ENCODE measurements at places on chromosomes 7 and 10.
A peak's percentile ranks its signal among the peaks of the same experiment; 100 is the strongest.

DNA sequence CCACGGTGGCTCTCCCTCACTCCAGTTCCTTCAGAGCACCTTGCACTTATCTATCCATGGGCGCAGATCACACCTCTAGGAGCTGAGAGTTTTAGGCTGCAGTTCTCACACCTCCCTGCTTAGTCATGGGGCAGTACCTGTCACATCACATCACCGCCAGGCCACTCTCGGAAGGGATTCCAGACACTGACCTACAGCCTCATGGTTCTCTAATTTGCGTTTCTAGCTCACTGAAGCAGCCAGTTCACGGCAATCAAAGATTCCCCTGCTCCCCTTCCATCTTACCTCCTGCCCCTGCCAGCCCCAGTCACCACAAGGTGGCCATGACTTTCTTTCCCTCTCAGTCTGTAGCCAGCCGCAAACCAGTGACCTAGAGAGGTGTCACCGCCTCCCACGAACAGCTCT lies 34.2 kb downstream of the ADRB1 start:
- DNase-seq, result no peak

GRCh38 chr7:101556453-101556968 lies 72.6 kb downstream of the MYL10 start:
- DNase-seq, result no peak

- DNase-seq, result no peak
Measured at GRCh38 chr7:35454575-35455385, 200.9 kb upstream of the TBX20 start.

DNA sequence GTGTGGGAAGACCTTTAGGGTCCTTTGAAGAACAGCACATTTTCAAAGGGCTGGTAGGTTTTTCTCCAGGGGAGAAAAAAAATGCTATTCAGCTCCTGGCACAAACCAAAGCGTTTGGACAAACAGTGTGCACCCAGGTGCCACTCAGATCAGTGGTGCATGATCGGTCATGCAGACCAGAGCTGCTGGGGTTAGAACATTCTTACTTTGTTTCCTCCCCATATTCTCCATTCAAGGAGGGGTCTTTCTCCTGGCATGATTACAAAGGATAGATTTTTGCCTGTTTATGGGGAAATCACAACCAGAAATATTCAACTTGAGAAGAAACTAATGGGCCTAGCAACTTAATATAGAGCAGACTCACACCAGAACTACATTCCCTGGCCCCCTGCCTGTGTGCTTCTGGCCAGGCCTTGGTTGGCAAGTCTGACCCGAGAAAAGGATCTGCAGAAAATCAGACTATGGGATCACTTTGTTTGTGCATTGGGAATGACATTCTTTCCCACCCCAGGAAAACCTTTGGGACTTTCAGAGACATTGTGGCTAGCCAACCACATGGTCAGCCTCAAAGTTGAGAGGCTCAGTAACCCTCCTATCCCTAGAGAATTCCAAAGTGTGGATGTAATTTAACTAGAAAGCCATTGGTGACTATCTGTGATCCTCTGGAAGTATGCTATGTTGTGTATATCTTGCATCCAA lies 82.3 kb upstream of the FGL2 start:
- no peak for DNase-seq

- DNase-seq, result no peak
Measured at GRCh38 chr7:107890493-107890961, 456 bp upstream of the DLD start.

DNA sequence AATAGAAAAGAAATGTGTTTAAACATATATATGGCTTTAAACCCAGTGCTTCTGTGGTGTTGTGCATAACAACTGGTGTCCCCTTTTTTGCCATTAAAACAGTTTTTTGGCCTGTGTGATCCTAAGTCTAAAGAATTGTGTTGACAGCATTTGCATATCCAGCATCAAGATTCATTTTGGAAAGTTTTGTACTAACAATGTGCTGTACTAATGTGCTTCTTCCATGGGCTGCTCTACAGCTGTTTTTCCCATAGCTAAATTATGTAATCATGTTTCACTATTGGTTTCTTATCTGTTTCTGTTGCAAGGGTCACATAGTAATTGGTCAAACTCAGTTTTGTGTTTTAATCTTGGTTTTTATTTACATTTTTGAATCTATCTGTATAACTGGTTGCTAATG lies 5.5 kb downstream of the CNNM2 start:
- DNase-seq, result no peak

DNA sequence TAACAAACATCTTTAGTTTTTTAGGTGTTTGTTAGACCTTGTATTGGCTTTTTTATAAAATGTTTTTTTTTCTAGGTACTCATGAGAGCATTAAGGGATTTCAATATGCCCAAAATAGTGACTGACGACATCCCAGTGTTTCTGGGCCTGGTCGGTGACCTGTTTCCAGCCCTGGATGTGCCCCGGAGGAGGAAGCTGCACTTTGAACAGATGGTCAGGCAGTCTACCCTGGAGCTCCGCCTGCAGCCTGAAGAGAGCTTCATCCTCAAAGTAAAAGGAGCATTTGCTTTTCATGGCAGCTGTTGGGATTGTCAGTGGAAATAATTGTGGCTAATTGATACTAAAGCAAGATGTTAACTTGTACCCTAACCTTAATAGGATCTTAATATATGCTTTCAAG lies 161.5 kb downstream of the DNAH11 start:
- DNase-seq, result no peak

DNA sequence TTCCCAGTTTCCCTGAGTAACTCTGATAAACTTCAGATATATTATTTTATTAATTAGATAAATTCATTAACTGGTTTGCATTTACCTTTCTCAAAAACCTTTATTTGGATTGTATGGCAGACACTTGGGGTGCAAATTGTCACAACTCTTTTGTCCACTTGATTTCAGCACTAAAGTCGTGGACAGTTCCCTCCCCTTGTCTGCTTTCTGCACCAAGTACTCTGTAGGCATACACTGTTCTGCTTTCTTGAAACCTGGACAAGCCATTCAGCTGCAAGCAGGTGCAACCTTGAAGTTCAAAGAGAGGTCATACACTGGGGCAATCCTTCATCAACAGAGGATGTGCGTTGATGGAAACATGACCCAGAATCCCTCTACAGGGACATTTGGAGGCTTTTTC lies 162.9 kb downstream of the ARL5B start:
- DNase-seq, result no peak

DNA sequence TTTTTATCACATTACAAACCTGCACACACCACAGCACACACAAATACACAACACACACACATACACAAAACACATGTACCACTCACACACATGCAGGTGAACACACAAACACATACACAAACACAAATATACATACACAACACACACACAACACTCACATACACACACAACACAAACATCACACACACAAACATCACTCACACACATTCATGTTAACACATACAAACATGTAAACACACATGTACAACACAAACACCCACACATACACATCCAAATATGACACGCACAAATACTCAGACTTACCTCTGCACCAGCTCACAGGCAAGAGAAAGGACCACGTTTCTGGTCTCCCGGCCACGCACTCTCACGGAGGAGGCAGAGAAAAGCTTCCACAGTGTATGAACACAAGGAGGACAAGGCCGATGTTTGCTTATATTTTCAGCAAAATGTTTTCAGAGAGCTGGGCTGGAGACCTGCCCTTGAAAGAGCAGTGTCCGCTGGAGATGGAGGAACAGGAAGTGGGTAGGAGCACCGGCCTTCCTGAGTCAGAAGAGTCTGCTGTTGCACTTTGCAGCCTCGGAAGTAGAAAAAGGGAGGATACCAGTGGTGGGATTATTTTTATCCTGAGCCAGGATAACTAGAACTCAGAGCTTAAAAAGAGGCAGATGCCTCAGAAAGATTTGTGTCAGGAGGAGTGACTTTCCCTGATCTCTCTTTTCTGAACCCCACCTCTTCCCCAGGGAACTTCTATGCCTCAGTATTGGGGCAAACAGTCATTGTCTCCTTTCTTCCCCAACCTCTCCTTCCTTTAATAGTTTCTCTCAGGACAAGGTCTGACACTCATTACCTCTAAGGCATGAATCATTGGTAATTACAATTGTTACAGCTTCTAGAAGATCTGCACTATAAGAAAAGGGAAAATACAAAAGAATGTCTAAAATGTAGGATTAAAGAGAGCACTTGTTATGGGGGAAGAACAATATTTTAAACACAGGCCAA lies at the start of gene GIMAP6:
Gene GIMAP6 (minus strand): TSS at position 520 of the 999 bp plus-strand sequence. CDS start 2,243 bp downstream, outside the sequence.
- peak; percentile 25 for DNase-seq

DNA sequence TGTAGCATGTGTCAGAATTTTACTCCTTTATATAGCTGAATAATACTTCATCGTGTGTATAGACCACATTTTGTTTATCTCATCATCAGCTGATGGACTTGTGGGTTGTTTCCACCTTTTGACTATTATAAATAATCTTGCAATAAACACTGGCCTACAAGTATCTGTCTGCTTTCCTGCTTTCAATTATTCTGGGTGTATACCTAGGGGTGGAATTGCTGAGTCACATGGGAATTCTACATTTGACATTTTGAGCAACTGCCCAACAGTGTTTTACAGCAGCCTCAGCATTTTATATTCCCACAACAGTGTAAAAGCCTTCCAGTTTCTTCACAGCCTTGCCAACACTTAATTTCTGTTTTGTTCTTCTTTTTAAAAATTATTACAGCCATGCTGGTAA lies 200.3 kb upstream of the PRSS1 start:
- DNase-seq, result no peak

DNA sequence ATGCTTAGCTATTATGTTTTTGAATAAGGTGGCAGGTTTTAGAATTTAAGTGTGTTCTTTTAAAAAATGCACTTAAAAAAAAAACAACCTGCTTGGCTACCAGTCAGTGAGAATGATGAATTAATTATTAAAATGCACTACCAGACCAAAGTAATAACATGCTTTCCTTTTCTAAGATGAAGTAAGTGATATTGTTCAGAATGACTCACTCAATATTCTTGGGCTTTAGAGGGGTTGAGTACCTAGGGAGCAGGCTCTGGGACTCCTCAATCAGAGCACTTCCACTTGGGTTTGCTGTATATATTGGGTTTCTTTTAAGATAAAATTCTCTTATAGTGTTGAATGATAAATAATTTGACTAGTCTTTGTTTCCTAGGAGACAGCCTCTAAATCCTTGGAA lies 8.6 kb downstream of the STAM start:
- DNase-seq, result no peak

DNA sequence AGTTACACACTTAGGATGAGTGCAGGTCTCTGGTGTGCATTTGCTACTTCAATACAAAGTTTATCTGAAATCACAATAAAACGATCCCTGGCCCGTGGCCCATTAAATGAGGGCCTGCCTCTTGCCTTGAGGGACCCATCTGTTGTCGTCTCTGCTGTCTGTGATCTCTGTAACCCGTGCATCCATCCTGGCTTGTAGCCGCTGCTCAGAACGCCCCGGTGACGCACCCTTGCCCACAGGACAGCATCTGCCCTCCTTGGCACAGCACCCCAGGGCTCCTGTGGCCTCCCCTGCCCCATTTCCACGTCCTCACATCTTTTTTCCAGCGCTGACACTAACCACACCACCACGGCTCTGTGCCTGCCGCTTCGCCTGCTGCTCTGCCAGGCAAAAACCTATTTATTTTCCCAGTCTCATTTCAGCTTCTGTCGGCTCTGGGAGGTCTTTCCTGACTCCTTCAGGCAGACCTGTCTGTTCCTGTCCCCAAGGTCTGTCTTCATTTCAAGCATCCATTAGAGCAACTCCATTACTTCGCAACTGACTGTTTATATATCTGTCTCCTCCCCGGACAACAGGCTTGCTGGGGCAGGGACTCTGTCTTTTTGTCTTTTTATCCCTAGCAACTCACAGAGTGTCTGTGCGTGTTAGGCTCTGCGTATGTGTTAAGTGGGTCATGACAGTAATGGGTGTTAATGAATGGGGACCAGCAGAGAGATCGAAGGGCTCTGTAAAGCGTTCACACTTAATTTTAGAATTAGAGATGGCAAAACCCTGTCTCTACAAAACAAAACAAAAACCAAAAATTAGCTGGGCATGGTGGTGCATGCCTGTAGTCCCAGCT lies 16.4 kb downstream of the CARD11 start:
- no peak for DNase-seq

- no peak for DNase-seq
Measured at GRCh38 chr10:104639590-104640338, 1.3 kb upstream of the SORCS3 start.

DNA sequence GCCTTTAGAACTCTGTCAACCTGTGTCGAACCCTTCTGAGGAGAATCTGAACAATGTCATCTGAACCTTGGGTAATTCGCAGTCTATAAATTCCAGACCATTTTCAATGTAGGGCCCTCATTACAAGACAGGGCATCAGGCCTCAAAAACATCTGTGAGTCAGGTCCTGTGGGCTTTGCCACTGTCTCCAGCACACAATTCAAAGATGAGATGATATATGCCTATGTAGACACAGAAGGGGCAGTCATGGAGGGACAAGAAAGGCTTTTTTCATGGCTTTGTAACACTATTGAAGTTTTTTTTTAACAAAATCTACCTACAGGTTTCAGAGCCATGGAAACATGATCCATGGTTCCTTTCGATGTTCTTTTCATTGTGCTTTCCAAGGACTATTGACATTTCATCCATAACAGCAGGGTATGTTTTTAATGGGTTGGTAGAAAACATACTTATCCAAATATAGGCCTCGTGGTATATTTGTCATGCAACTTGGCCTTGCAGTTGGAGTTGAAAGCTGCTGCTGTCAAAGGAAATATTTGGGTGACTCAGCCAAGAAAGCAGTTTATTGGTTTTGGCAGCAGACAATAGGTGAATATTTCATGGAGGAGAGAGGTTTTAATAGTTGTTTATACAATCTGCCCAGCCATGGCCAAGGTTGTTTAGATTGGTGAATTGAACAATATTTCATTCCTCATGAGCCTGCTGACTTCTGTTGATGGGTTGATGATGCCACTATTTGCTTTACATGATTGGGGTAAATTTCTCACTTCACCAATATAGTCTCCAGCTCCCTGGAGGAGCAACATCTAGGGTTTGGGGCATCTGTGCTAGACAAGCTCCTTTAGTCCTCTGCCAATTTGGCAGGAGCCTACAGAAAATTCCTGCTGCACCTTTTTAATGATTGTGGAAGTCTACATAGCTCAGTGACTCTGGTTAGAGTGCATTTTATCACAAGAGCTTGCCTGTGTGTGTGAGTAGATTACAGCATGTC lies 158.4 kb upstream of the TMEM72 start:
- DNase-seq, result no peak

- DNase-seq, result no peak
Measured at GRCh38 chr10:6144406-6145165, 55.8 kb downstream of the RBM17 start.

DNA sequence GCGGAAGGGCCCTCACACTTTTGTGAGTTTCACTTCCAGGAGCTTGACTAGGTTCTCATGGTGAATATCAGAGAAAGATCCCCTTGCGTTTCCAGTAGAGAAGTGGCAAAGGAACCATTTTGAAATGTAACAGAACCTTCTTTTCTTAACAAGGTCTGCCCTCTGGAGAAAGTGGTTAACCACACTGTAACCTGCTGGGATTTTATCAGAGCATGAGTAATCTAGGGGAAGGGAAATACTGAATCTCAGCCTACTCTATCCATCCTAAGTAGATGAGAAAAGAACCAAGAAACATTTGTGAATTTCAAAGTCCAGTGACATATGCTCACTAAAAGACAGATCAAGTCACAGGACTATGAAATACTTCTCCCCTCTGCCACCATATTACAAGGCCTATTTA lies 235.5 kb downstream of the ZEB1 start:
- no peak for DNase-seq

Data from CMK (cell line).